ENCODE measurements at places on chromosomes 2 and 18. TPM values are rescaled to one million over a fixed set of nuclear protein-coding genes. Genes with fewer than 3 reads are reported as not detected.
A peak's percentile ranks its signal among the peaks of the same experiment; 100 is the strongest.

ANKRD62 gene
- not detected for total RNA-seq

MARCO gene
- not detected for total RNA-seq

GRCh38 chr2:231627384-231628120 is 34.9 kb downstream of the TEX44 start:
- DNase-seq, result peak; percentile 74

- peak; percentile 99 for DNase-seq
These were observed 73.9 kb downstream of the NEDD4L start for GRCh38 chr18:58117786-58118403.

DNA sequence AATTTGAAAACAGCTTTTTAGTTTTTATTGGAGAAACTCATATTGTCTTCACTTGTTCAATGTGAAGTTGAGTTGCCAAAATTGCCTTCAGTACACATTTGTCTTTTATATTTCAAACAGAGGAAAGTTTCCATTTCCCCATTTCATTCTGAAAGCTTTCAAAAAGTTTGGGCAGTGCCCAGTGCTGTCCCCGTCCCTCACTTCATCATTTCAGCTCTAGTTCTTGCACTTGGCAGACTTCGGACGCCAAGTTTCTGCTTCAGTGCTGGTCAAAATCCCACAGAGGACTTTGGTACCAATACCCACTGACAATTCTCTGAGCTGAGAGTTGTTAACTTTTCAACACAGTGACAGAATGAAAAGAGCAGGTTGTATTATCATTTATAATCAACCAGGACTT is 43.4 kb upstream of the AQP4 start:
- no peak for DNase-seq

GRCh38 chr2:226984750-226985582 is 149.1 kb downstream of the RHBDD1 start:
- peak; percentile 75 for DNase-seq

GRCh38 chr2:64390586-64390985 is 63.4 kb upstream of the LGALSL start:
- DNase-seq, result no peak

GRCh38 chr2:237720957-237721356 is 77.6 kb upstream of the RBM44 start:
- DNase-seq, result peak; percentile 96

Measured in renal cortical epithelial cell (primary cell).